ENCODE measurements at places on chromosomes 11 and 22. TPM values are rescaled to one million over a fixed set of nuclear protein-coding genes. Genes with fewer than 3 reads are reported as not detected.

BBOX1 gene
- total RNA-seq, result not detected

GGT1 gene
- 38.8 TPM for total RNA-seq

KRTAP5-7 gene
- total RNA-seq, result 0.11 TPM

ADM2 gene
- 10.9 TPM for total RNA-seq

DDTL gene
- total RNA-seq, result 5.8 TPM

DNA sequence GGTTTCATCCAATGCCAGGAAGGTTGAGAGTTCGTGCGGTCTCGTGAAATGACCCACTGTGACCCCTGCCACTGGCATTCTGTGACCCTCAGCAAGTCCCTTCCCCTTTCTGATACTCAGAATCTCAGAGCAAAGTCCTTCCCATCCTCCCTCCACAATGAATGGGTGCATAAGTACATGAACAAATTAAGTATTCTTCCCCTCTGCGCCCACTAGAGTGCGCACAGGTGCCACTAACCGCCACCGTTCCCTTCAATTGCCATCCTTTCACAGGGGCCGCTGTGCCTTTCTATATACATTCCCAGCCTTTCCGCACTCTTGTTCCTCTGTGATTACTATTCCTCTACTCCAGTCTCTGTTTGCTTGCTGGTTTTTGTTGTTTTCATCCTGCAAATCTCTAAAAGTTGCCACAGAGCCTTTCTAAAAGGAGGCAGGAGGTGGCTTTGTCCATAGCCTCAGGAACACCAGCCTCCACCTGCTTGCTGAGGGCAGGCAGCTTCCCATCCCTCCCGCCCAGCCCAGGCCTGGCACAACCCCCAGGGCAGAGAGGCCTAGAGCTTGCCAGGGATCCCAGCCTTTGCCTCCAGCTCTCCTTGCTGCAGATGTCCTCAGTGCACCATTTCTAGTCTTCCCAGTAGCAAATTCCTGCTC, 6.7 kb upstream of the AP1B1 start:
- no peaks in the 10 kb centered on the region for H3K4me1 ChIP-seq
- DNase-seq, result peak; percentile 77
- no peak overlapping the region for H3K4me3 ChIP-seq
- H3K36me3 ChIP-seq, result no peaks in the 10 kb centered on the region
- H3K27ac ChIP-seq, result no peak overlapping the region

DNA sequence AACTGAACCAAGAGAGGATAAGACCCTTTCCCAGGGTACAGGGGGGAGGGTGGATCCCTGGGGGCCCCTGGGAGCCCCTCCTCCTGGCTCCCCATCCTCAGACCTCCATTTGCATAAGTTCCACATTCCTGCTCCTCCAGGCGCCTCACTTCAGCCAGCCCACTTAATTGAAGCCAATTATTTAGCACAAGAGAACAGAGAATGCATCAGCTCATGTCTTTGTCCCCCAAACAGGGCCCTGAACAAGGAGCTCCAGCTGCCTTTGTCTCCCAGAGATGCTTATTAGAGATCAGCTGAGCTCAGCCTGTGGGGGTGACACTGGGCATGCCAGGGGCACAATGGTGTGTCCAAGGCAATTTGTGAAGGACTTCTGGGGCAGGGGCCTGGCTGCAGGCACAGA, 89.9 kb upstream of the PRDM11 start:
- H3K4me1 ChIP-seq, result peaks cover 28% of the 10 kb centered on the region
- DNase-seq, result peak; percentile 33
- no peaks in the 10 kb centered on the region for H3K27me3 ChIP-seq
- no peak overlapping the region for H3K4me3 ChIP-seq

GRCh38 chr22:36653316-36653715, 50.2 kb downstream of the CACNG2 start:
- no peak overlapping the region for H3K27ac ChIP-seq
- H3K4me3 ChIP-seq, result no peak overlapping the region
- no peaks in the 10 kb centered on the region for H3K36me3 ChIP-seq

GRCh38 chr11:117945047-117945810, 16.0 kb upstream of the TMPRSS13 start:
- H3K4me1 ChIP-seq, result no peaks in the 10 kb centered on the region
- no peak overlapping the region for H3K4me3 ChIP-seq
- no peaks in the 10 kb centered on the region for H3K36me3 ChIP-seq
- DNase-seq, result no peak
- no peaks in the 10 kb centered on the region for H3K27me3 ChIP-seq

DNA sequence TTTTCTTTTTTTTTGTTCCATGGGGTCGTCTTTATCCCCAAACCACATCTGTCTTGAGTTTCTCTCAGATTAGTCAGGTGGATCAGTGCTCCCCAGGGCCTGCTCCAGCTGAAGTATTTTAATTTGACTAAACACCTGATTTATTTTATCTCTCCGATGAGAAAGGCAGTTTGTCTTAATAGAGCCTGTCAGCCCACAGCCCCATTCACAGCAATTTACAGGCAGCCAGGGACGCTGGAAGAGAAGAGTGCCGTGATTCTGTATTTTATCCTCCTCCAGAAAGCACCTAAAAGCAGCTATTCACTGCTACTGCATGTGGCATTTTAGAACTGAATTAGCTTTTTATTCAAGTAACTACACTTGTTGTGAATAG, 164.5 kb downstream of the SOX6 start:
- no peak for DNase-seq
- no peaks in the 10 kb centered on the region for H3K27me3 ChIP-seq
- H3K27ac ChIP-seq, result no peak overlapping the region

Data from WTC11 (cell line).